ENCODE measurements at places on chromosomes 12 and 14. TPM values are rescaled to one million over a fixed set of nuclear protein-coding genes. Genes with fewer than 3 reads are reported as not detected.

DNA sequence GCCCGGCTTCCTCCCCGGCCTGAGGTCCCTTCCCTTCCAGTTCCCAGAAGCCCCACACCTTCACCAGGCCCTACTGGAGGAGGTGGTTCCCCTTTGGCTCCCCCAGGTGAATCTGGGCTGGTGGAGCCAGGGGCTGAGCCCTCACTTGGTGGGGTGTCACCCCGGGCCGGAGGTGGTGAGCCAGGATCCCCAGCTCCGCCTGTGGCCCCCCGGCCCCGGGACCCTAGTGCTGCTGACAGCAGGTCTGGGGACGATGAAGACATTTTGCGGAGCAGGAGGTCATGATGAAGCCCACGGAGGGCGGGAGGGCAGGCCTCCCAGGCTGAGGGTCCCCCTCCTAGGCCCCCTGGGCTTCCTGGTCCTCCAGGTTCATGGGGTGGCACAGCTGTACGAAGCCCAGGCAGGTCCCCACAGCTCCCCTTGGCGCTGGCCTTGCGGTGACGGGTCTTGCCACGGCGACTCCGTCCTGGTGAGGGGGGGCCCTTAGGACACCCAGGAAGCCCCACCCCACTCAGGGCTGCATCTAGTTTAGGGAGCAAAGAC lies 16.6 kb downstream of the MAP3K12 start:
- no peak for DNase-seq
- H3K4me3 ChIP-seq: no peak overlapping the region
- H3K4me1 ChIP-seq: peaks cover 16% of the 10 kb centered on the region
- H3K36me3 ChIP-seq: peaks cover 100% of the 10 kb centered on the region

DNA sequence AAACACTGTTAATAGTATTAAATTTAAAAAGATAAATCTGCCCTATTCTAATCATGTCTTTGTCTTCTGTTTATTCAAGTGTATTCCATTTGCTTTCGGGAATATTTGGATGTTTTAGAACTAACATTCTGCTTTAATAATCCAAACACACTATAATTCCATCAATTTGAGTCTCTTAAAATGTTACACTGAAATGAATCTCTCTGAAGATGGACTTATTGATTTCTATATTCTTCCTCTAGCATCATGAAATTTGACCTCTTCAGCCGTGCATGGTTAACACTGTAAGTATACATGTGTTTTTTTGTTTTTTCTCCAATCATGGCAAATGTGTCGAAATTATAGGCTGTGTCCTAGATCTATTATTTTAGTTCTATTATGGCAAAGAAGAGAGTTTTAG lies 339.2 kb downstream of the ACSS3 start:
- H3K36me3 ChIP-seq: no peaks in the 10 kb centered on the region
- H3K27me3 ChIP-seq: no peaks in the 10 kb centered on the region
- DNase-seq: no peak

DNA sequence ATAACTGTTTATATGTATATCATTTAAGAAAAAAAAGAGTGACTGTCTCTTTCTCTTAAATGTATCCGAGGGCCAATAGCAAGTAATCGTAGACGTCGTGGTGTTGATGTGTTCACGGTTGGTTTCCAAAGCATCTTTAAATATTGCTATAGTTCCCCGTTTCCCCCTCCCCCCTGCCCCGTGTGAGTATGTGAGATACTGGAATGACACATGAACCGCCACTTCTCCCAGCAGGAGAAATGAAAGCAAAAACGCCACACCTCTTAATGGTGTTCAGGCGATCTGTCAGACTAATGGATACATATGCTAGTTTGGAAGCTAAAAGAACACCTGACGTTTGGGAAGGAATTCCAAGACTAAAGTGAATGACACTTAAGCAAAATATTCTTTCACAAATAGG lies 258.3 kb downstream of the FOXN3 start:
- DNase-seq: no peak
- H3K27me3 ChIP-seq: no peaks in the 10 kb centered on the region
- no peak overlapping the region for H3K4me3 ChIP-seq
- no peak overlapping the region for H3K27ac ChIP-seq
- peaks cover 27% of the 10 kb centered on the region for H3K36me3 ChIP-seq

DNA sequence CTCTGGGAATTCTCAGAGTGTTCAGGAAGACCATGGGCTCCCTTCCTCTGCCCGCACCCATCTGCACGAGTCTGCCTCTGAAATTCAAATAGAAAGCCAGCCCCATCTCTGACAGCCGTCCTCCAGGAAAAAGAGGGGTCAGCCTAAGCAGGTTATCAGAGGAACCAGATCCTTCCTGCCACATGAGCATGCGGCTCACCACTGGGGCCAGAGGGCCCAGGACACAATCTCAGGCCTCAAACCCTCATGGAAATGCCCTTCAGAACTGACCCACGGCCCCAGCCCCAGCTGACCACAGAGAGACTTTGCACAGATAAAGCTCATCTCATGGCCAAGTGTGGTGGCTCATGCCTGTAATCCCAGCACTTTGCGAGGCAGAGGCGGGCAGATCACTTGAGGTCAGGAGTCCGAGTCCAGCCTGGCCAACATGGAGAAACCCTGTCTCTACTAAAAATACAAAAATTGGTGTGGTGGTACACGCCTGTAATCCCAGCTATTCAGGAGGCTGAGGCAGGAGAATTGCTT lies 23.2 kb downstream of the PXN start:
- DNase-seq: no peak
- H3K4me3 ChIP-seq: no peak overlapping the region
- no peaks in the 10 kb centered on the region for H3K27me3 ChIP-seq
- no peaks in the 10 kb centered on the region for H3K36me3 ChIP-seq
- H3K27ac ChIP-seq: peak overlapping the region; percentile 18

Gene ZNF410
- total RNA-seq: 41.1 TPM

GRCh38 chr12:131939007-131939406 lies 9.9 kb downstream of the PUS1 start:
- peaks cover 71% of the 10 kb centered on the region for H3K36me3 ChIP-seq
- no peaks in the 10 kb centered on the region for H3K4me1 ChIP-seq
- no peak overlapping the region for H3K4me3 ChIP-seq
- DNase-seq: no peak
- no peak overlapping the region for H3K27ac ChIP-seq

DNA sequence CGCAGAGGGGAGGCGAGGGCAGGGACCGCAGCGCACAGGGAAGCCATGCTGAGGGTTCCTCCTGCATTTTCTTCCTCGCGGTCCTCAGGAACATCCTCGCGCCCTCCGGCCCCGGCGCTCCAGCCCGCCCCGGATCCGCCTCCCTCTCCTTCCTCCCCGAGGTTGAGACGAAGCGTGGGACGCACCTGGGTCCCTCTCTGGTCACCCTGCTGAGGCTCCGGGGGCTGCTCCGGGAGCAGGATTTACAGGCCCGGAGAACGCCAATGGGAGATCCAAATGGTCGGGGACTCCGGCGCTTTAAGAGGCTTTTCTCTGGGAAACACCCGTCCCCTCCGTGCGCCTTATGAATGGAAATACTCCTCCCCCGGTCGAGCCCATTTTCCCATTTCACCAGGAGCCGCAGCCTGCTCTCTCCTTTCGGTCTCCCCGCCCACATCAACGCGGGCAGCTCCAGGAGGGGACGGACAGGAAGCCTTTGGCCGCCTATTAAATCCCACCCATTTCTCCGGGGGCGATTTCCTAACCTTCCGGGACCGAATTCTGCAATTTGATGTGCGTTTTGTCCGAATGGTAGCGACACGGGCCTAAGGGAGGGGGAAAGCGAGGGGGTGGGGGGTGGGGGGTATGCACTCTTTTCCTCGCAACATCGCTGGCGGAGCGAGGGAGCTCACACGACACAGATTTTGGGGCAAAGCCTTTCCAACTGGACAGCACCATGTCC lies at the start of gene UNC79:
Gene UNC79, plus strand, starts transcription at position 625 of the 721 bp plus-strand sequence. Its CDS starts 91 bp downstream, at position 716.
- H3K27ac ChIP-seq: no peak within 1 kb of the TSS
- H3K4me3 ChIP-seq: no peak within 1 kb of the TSS
- H3K27me3 ChIP-seq: peaks cover 10% of the 10 kb centered on the region
- DNase-seq: no peak
- H3K4me1 ChIP-seq: peaks cover 7% of the 10 kb centered on the region

DNA sequence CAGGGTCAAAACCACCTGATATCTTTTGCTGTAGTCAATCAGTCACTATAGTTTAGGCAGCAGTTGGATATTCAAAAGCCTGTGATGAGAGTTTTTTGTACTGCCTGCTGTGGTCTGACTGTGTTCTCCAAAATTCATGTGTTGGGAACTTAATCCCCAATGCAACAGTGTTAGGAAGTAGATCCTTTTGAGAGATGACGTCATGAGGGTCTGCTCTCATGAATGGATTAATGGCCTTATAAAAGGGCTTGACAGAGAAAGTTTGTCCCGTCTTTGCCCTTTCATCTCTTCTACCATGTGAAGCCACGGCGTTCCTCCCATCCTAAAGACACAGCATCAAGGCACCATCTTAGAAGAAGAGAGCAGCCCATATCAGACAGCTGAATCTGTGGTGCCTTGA lies 50.8 kb upstream of the PDE3A start:
- no peak overlapping the region for H3K4me3 ChIP-seq
- H3K27ac ChIP-seq: no peak overlapping the region
- no peak for DNase-seq
- no peaks in the 10 kb centered on the region for H3K4me1 ChIP-seq
- H3K36me3 ChIP-seq: no peaks in the 10 kb centered on the region

- no peaks in the 10 kb centered on the region for H3K36me3 ChIP-seq
- no peak for DNase-seq
Observed at GRCh38 chr12:58896278-58896677, 24.0 kb downstream of the LRIG3 start.

GRCh38 chr12:2627835-2628191 lies 167.0 kb upstream of the FKBP4 start:
- no peaks in the 10 kb centered on the region for H3K4me1 ChIP-seq
- no peak for DNase-seq
- no peak overlapping the region for H3K4me3 ChIP-seq
- no peak overlapping the region for H3K27ac ChIP-seq
- no peaks in the 10 kb centered on the region for H3K27me3 ChIP-seq
- peaks cover 73% of the 10 kb centered on the region for H3K36me3 ChIP-seq

Gene MARK3
- 70.7 TPM for total RNA-seq

- no peaks in the 10 kb centered on the region for H3K4me1 ChIP-seq
- H3K4me3 ChIP-seq: no peak overlapping the region
- no peak overlapping the region for H3K27ac ChIP-seq
- DNase-seq: no peak
- no peaks in the 10 kb centered on the region for H3K27me3 ChIP-seq
Observed at GRCh38 chr14:86938320-86938719, 1054.7 kb downstream of the GALC start.

DNA sequence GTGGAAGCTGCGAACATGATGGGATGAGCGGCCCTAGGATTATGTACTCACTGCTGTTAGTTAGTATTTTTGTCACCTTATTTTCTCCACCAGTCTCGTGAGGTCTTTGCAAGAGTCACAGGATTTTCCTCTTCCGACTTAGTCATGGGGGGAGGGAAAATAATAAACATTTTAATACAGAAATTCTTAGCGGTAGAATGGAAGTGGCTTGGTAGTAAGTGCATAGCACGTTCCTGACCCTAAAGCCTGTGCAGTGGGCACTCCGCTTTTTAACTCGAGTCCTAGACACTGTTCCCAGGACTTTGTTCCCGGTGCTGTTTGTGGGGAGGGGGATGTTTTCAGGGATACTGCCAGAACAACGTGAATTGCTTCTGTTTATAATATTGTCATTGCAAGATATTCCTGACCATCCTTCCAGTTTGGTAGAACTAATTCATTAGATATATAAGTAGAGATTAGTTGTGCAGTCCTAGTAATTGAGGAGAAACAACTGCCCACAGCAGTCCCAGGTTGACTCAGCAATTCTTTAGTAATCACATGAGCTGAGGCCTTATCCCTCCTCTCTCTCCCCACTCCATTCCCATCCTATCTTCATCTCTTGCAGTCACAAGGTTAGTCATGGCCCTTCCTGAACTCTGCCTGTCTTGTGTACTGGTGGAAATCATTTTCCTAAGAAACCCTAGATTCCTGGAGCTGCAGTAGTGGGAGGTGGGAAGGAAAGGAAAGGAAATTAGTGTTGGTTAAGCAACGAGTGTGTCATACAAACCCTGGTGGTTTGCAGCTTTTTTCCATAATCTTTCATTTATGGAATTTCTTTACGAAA lies 799 bp downstream of the SLC38A6 start:
- H3K27me3 ChIP-seq: no peaks in the 10 kb centered on the region
- H3K36me3 ChIP-seq: peaks cover 17% of the 10 kb centered on the region
- H3K27ac ChIP-seq: peak overlapping the region; percentile 86

DNA sequence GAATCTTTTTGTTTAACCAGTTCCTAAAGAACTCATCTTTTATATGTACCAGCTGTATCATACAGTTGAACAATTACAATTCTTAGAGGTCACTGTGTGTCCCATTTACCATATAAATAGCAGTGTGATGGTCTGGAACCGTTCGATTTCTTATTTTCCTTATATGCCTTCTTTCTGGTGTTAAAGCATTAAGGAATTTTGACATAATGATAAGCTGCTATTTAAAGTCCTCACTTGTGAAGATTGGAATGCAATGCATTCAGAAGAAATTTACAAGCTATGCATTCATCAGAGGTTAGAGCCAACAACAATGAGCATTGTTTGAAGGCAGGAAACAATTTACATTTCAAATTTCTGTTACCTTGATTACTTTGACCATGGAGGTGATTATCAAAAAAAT lies 80.0 kb upstream of the PRICKLE1 start:
- no peak for DNase-seq
- no peaks in the 10 kb centered on the region for H3K36me3 ChIP-seq
- H3K4me1 ChIP-seq: no peaks in the 10 kb centered on the region
- H3K27me3 ChIP-seq: no peaks in the 10 kb centered on the region
- H3K27ac ChIP-seq: no peak overlapping the region

Gene MIP
- not detected for total RNA-seq

GRCh38 chr12:65536876-65537681 lies 258.6 kb downstream of the MSRB3 start:
- H3K36me3 ChIP-seq: no peaks in the 10 kb centered on the region
- peak overlapping the region; percentile 47 for H3K27ac ChIP-seq
- no peaks in the 10 kb centered on the region for H3K27me3 ChIP-seq
- peaks cover 15% of the 10 kb centered on the region for H3K4me1 ChIP-seq
- H3K4me3 ChIP-seq: no peak overlapping the region

DNA sequence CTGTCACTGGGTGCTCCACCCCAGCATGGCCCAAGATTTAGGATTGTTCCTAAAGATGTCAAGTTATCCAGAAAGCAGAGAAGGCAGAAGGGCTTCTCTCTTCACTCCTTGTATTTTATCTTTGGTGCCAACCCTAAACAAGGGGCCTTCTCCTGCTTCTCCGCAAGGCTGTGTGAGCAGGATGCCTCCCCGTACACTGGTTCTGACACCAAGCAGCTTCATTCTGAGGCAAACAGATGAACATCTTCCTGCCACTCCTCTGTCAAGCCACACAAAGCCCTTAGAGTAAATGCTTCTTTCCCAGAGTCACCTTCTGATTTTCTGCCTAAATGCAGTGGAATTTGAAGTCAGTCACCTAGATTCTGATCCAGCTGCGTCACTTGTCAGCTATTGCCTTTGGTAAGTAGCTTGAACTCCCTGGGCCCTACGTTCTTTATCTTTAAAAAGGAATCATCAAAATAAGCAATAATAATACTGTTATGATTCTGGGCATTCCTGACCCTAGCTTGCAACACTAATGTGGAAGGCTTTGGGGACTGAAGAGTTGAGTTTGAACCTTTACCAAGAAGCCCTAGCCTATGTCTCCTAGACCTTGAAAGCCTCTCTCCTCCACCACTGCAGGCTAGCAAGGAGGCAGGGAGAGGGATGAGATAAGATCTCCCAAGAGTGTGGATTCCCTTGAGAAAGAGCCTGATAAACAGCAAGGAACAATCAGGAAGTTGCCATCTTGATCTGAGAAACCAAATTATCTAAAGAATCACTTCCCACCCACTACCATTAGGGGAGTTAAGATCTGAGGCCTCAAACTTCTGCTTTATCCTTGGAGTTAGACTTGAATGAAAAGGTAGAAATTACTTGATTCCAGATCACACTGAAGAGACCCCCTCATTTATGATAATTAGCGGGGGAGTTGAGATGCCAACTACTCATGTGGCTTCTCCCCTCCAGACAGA lies 5.7 kb downstream of the KRT73 start:
- H3K4me1 ChIP-seq: no peaks in the 10 kb centered on the region
- H3K4me3 ChIP-seq: no peak overlapping the region
- no peaks in the 10 kb centered on the region for H3K36me3 ChIP-seq
- DNase-seq: peak; percentile 57

All from esophagus muscularis mucosa (tissue), 4 donors.